Foreskin keratinocyte (primary cell): ENCODE measurements at places on chromosomes 3 and 15. TPM values are rescaled to one million over a fixed set of nuclear protein-coding genes. Genes with fewer than 3 reads are reported as not detected.

DNA sequence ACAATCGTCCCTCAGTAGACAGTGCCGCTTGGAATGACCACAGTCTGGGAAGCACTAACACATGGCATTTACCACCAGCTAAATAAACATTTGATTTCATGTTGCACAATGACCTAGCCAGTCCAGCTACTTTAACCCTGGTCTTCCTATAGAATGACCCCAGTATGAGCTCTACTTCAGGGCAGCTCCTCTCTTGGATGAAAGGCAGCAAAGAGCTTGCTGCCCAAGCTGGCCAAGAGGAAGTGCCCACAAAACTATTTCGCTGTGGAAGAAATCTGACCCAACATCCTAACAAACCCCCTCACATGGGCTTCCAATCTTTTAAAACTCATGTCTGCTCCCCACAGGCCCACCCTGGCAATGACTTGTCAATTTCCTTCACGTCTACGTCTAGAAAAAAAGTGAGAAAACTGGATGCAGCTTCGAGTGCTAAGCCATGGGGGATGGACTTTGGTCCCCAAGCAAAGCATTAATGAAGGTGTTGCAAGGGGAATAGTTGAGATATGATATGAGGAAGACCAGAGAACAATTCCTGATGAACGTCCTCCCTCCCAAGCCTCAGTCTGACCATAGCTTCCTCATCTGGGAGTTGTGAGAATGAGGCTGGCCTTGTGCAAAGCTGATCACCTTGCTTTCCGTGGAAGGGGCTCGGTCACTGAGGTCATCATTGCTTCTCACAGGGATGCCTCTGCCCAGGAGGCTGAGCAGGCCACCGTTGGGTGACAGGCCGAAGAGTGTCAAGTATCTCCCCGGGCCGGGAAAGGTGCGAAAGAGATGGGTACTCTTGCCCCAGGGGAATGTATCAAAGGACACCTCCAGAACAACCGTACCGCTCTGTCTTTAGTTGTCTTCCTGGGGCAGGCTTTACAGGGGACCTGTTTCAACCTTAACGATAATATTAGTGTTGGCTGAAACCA lies 964 bp downstream of the SLC25A20 start:
- no peak for DNase-seq

GRCh38 chr15:72907733-72908132 lies 124.2 kb upstream of the ADPGK start:
- DNase-seq: peak; percentile 3

DNA sequence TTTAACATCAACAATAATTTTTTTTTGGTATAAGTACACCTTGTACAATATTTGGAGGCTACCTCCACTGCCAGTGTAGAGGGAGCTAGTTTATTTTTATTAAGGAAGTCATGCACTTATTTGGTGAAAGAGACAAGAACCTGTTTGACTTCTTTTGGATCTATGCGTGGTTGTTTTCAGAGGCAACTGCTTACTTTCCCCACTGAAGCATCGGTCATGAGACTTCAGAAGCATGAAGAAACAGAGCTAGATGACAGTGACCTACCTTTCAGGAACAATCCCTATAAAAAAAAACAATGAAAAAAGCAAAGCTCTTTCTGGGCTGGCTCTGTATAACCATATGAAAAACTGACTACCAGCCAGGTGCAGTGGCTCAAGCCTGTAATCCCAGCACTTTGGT lies 20.0 kb upstream of the ZNF148 start:
- DNase-seq: peak; percentile 37

- DNase-seq: no peak
Measured at GRCh38 chr3:151579571-151580270, 118.9 kb upstream of the IGSF10 start.

DNA sequence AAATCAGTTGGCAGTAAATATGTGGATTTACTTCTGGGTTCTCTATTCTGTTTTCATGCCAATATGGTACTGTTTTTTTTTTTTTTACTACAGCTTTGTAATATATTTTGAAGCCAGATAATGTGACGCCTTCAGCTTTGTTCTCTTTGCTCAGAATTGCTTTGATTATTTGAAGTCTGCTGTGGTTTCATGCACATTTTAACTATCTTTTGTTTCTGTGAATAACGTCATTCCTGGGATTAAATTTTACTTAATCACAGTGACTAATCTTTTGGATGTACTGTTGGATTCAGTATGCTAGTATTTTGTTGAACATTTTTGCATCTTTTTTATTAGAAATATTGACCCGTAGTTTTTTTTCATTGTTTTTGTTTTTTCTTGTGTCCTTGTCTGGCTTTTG lies 576.5 kb downstream of the ZNF385D start:
- peak; percentile 48 for DNase-seq

DNA sequence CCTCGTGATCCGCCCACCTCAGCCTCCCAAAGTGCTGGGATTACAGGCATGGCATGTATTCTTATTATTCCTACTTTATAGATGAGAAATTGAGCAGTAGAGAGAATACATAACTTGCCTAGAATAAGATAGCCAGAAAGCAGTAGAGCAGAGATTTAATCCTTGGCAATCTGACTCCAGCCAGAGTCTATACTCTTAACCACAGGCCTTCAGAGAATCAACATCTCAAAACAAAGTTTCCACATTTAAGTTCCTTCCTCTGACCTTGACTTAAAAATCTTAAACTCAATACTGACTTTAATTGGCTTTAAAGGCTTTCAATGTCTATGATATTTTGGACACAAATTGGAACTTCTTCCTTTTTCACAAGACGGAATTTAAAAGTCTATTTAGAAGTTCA lies 37.1 kb downstream of the ZNF106 start:
- DNase-seq: no peak

DNA sequence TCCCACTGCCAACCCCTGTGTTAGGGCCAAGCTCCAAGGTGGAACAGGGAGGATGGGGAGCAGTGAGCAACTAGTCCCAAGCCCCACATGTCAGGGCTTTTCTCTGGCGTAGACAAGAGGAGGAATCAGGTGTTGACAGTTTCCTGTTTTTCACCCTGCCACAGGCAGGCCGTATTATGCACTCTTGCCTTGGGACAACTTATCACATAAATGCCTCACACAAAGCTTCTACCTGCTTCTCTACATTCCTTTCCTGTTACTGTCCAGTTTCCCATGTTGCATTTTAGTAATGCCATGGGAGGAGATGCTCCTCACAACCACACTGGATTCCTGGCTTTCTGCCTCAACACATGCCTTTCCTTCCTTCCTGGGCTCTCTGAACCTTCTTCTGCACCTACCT lies 381.2 kb upstream of the ATP11B start:
- DNase-seq: peak; percentile 97

The P2RY13 gene
- not detected in 2 replicates for total RNA-seq

The TUSC7 gene
- not detected in 2 replicates for total RNA-seq

The UQCRC1 gene
- 400 and 414 TPM in 2 replicates for total RNA-seq

The FBXW12 gene
- total RNA-seq: not detected in 2 replicates

The OGG1 gene
- total RNA-seq: 22.4 and 23.1 TPM in 2 replicates
